CD4-positive, alpha-beta T cell treated with Interleukin-1 beta for 1 hour (primary cell): ENCODE measurements at places on chromosomes 16 and 17.

DNA sequence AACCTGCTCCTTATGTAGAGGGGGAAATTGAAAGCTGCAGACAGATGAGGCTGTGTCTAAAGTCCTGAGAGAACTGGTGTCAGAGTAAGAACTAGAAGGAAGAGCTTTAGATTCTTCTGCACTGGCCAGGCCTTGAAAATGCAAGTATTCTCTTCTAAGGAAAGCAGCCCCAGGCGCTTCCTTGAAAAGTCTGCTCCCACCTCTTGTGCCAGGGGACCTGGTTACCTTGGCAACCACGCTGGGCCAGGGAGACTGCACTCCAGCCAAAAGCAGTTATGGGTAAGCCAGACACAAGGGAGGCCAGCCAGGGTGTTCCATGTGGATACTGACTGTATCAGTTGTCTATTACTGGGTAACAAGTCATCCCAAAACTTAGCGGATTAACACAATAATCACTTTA lies 228.6 kb upstream of the SDK2 start:
- no peak for DNase-seq

DNA sequence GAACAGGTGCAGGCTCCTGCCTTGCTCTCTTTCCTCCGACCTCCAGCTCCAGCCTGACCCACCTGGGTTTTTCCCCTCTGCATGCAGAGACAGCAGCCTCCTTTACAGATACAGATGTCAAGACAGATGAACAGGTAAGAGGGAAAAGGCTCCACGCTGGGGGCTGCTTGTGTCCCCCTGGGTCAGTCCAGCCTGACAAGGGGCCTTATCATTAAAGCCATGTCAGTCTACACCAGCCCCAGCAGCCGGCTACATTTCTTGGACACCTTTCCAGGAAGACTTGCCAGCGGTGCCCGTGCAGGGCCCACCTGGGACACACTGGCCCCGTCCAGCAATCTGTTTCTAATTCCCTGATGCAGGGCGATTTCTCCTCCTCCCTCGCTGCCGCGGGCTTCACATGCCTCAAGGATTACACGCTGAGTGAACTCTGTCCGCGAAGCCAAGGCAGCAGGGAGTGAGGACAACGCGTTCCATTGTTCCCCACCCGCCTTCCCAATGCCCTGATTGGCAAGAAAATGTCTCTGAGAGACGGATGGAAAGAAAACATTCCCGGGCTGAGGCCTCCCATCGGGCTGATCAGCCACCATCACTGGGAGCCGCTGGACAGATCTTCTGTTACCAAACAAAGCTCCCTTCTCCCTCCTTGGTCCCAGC lies 184.7 kb downstream of the C16orf95 start:
- DNase-seq = no peak

GRCh38 chr16:82248677-82249076 lies 78.7 kb upstream of the MPHOSPH6 start:
- DNase-seq = no peak

DNA sequence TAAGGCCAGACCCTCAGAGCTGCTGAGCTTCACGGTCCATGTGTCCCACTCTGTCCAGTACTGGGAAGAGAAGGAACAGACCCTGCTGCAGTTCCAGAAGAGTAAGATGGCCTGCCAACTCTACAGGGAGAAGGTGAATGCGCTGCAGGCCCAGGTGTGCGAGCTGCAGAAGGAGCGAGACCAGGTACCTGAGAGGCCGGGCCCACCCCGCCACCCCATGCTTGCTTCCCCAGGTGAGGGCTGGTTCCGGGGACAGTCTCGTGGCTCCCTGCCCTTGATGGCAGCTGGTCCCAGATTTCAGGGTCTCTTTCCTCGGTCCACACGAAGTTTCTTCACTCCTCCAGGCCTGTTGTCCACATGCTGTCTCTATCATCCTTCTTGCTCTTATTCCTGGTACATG lies 20.9 kb downstream of the CARD14 start:
- DNase-seq = no peak

GRCh38 chr16:23279721-23280153 lies 22.4 kb upstream of the SCNN1B start:
- no peak for DNase-seq

GRCh38 chr16:8714174-8714573 lies 39.8 kb downstream of the ABAT start:
- DNase-seq = no peak
